ENCODE measurements at places on chromosomes 16 and 17. TPM values are rescaled to one million over a fixed set of nuclear protein-coding genes. Genes with fewer than 3 reads are reported as not detected.
A peak's percentile ranks its signal among the peaks of the same experiment; 100 is the strongest.

GRCh38 chr17:73021771-73022170 lies 70.7 kb downstream of the SLC39A11 start:
- H3K4me1 ChIP-seq: peaks cover 2% of the 10 kb centered on the region
- H3K27me3 ChIP-seq: no peaks in the 10 kb centered on the region
- no peak overlapping the region for H3K4me3 ChIP-seq
- no peak overlapping the region for H3K27ac ChIP-seq
- peaks cover 7% of the 10 kb centered on the region for H3K36me3 ChIP-seq

DNA sequence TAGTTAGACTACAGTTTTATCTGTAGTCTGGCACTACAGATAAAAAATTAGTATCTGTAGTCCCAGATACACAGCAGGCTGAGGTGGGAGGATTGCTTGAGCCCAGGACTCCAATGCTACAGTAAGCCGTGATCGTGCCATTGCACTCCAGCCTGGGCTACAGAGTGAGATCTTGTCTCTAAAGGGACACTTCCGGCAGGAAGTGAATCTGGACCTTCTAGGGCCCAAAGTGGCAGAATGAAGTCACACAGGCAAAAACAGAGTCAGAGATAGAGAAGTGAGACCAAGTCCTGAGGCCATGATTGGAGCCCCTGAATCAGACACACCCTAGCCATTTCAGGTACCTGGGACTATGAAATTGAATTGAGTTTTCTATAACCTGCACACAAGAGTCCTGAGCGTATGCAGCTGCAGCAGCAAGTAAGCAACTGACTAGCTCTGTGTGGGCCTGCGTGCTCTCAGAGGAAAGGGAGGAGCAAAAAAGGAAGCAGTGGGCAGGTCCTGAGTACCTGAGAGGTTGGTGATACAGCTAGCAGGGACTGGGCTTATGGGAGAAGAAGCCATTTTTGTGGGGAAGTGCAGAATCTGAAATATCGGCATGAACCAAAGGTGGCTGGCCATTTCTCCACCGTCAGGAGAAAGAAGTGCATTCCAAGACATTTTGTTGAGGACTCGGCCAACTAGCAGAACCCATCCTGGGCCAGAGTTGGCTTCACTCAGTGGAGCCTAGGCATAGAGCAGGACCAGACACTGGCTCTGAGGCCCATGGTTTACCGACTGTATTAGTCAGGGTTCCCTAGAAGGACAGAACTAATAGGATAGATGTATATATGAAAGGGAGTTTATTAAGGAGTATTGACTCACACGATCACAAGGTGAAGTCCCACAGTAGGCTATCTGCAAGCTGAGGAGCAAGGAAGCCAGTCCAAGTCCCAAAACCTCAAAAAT lies 27.2 kb upstream of the BRD7 start:
- H3K4me3 ChIP-seq: no peak overlapping the region
- H3K27ac ChIP-seq: no peak overlapping the region
- DNase-seq: no peak

GRCh38 chr16:77273815-77274214 lies 74.6 kb downstream of the SYCE1L start:
- H3K4me3 ChIP-seq: no peak overlapping the region
- no peaks in the 10 kb centered on the region for H3K27me3 ChIP-seq
- DNase-seq: no peak

Gene TRPV2
- 9.3 TPM for polyA plus RNA-seq

GRCh38 chr17:60463157-60463835 lies 41.0 kb downstream of the CHCT1 start:
- no peaks in the 10 kb centered on the region for H3K27me3 ChIP-seq
- no peak overlapping the region for H3K4me3 ChIP-seq
- H3K36me3 ChIP-seq: peaks cover 23% of the 10 kb centered on the region
- DNase-seq: no peak

DNA sequence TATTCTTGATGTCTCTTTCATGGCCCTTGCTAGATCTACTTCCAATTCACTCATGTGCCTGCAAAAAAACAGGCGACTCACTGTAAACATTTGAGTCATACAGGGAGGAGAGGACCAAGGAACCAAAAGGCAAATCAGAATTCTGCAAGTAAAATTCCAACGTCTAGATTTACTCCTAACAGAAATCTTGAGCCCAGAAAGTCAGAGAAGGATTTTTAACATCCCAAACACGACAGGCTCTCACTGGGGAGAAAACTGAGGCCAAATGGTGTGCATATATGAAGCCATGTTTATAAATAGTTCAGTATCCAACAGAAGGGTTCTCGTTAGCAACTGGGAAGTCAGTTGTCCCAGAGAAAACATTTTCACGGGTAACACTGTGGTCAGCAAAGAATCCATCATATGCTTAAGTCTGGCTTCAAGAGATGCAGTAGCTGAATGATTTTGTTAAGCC lies 40.1 kb downstream of the LITAF start:
- no peaks in the 10 kb centered on the region for H3K27me3 ChIP-seq
- H3K4me3 ChIP-seq: no peak overlapping the region
- DNase-seq: no peak
- H3K36me3 ChIP-seq: peaks cover 21% of the 10 kb centered on the region
- peak overlapping the region; percentile 67 for H3K27ac ChIP-seq

GRCh38 chr16:58492735-58493134 lies 7.2 kb upstream of the NDRG4 start:
- no peak for DNase-seq
- no peak overlapping the region for H3K4me3 ChIP-seq
- no peaks in the 10 kb centered on the region for H3K36me3 ChIP-seq
- no peak overlapping the region for H3K27ac ChIP-seq
- H3K4me1 ChIP-seq: no peaks in the 10 kb centered on the region
- H3K27me3 ChIP-seq: peaks cover 7% of the 10 kb centered on the region

- no peak overlapping the region for H3K27ac ChIP-seq
- H3K4me1 ChIP-seq: no peaks in the 10 kb centered on the region
- DNase-seq: no peak
- peaks cover 3% of the 10 kb centered on the region for H3K27me3 ChIP-seq
- H3K4me3 ChIP-seq: no peak overlapping the region
Measured at GRCh38 chr17:76513306-76513692, 12.1 kb upstream of the RHBDF2 start.

DNA sequence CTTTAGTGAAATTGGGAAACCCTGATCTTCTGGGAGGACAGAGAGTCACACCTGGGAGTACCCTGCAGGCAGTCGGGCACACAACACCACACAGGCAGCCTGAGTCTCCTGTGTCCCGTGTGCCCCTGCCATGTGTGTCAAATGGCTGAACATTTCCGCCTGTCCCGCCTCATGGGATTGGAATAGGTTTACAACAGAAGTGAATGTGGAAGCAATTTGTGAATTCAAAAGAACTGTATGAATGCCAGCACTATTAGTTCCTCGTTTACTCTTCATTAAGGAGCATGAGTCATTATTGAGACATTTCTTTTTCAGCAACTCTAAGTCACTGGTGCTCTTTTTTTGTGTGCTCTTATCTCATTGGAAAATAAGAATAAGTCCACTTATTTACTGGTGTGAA lies 226.5 kb downstream of the PMP22 start:
- H3K4me3 ChIP-seq: no peak overlapping the region
- H3K4me1 ChIP-seq: no peaks in the 10 kb centered on the region
- DNase-seq: no peak
- no peaks in the 10 kb centered on the region for H3K27me3 ChIP-seq

DNA sequence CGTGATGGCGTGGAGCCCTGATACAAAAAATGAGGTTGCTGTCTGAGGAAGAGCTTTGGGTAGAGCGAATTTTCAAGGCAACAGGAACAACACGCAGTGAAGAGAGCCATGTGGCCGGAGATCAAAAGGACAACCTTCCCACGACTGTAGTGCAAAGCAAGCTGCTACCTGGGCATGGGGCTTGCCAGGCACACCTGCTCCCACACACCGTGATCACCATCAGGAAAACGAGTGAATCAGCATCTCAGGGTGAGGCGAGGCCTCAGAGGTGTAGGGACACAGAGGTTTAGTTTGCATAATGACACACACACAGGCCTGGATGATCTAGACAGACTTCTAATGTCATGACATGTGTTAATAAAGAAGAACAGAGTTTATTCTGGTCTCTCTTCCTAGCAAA lies 65.7 kb downstream of the PARN start:
- DNase-seq: peak; percentile 86
- H3K27ac ChIP-seq: peak overlapping the region; percentile 52
- H3K4me1 ChIP-seq: peaks cover 3% of the 10 kb centered on the region
- H3K36me3 ChIP-seq: peaks cover 10% of the 10 kb centered on the region
- no peak overlapping the region for H3K4me3 ChIP-seq

DNA sequence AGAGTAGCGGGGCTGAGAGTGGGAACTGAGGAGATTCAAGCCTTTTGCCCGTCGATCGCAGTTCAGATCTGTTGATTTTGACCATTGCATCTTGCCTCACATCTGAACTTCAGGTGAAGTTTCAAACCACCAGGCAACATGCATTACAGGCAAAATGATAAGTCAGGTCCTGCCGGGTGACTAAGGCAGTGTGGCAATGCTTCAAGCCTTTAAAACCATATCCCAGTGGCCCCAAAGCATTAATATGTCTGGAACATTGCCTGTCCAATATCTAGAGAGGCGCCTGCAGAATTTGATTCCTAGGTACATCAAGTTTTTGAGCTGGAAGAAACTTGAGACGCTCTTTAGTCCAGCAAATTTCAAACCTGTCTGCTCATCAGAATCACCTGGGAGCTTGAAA lies 502.8 kb downstream of the MAF start:
- no peaks in the 10 kb centered on the region for H3K4me1 ChIP-seq
- no peak overlapping the region for H3K27ac ChIP-seq
- H3K36me3 ChIP-seq: no peaks in the 10 kb centered on the region
- DNase-seq: no peak

- DNase-seq: no peak
- H3K36me3 ChIP-seq: no peaks in the 10 kb centered on the region
- H3K4me1 ChIP-seq: no peaks in the 10 kb centered on the region
Measured at GRCh38 chr16:168424-168823, 2.6 kb downstream of the HBM start.

Gene DNAH17
- polyA plus RNA-seq: not detected

GRCh38 chr17:57899391-57899790 lies 49.5 kb upstream of the MRPS23 start:
- DNase-seq: no peak
- peak overlapping the region; percentile 37 for H3K27ac ChIP-seq
- H3K36me3 ChIP-seq: no peaks in the 10 kb centered on the region
- H3K4me3 ChIP-seq: no peak overlapping the region

DNA sequence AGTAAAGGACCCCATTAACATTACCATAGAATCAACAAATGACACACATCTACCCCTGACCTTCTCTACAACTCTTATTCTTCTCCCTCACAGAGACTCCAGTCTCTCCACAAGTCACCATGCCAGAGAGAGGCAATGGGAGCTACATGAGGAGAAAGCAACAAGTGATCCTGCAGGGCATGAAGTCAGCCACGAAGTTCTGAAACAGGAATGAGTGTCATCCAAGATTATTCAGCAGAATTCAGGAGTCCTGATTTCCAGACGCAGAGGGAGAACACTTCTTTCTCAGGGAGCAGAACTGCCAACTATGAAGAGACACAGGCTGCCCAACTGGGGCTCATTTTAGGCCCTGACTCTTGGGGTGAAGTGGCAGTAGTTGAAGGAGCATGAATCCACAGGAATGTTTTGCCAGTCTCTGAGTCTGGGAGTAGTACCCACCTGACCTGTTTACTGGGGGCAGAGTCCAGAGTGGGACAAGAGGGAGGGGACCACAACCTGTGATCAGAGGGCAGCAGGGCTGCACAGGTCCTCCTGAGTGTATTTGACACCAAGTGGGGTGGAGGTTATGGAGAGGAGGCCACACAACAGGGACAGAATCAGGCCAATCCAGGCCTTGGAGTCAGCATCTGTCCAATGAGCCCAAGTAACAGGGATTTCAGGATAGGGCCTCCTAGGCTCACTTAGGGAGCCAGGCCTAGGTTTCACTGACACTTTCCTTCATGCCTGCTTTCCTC lies 2.4 kb upstream of the MTMR4 start:
- DNase-seq: peak; percentile 93
- peak overlapping the region; percentile 99 for H3K27ac ChIP-seq
- H3K27me3 ChIP-seq: no peaks in the 10 kb centered on the region
- H3K4me1 ChIP-seq: no peaks in the 10 kb centered on the region
- H3K36me3 ChIP-seq: peaks cover 19% of the 10 kb centered on the region

Gene MMP25
- polyA plus RNA-seq: 3.4 TPM

DNA sequence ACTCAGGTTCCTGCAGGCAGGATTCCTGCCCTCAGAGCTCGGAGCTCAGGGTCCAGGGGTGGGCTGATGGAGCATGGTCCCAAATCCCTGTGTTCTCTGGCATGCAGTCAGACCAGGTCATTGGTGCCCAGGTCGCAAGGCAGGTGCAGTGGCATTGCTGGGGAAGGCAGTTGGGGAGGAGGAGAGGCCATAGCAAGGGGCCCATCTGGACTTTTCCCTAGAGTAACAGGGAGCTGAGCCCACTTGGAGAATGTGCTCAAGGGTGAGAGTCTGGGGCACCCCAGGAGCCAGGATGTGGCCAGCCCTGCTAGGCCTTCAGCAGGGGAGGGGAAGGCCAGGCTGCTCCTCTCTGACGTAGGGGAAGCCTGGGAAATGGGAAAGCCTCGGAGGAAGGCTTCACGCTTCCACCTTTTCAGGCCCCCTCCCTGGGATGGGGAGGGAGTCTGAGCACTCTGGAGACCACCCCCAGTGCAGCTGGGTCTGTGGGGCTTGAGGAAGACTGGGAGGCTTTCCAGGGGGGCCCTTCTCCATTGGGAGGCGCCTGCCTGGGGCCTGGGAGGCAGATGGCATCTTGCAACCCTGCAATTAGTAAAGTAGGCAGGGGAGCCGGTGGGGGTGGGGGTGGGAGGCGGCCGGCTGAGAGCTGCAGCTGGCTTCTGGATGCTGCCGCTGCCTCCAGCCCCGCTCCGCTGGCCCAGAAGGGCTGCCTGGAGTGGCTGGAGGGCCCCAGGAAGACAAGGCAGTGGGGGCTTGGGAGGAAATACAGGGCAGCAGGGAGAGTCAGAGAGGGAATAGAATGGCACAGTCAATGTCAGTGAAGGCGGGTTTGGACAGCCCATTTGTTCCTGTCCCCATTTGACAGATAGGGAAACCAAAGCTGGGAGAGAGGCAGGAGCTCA lies 21.1 kb upstream of the DOK4 start:
- DNase-seq: peak; percentile 87
- H3K36me3 ChIP-seq: no peaks in the 10 kb centered on the region
- peak overlapping the region; percentile 73 for H3K27ac ChIP-seq

GRCh38 chr16:58548378-58548777 lies 33.1 kb downstream of the SETD6 start:
- DNase-seq: no peak
- H3K27me3 ChIP-seq: no peaks in the 10 kb centered on the region
- no peak overlapping the region for H3K4me3 ChIP-seq
- no peak overlapping the region for H3K27ac ChIP-seq
- no peaks in the 10 kb centered on the region for H3K4me1 ChIP-seq
- H3K36me3 ChIP-seq: peaks cover 21% of the 10 kb centered on the region

- no peaks in the 10 kb centered on the region for H3K36me3 ChIP-seq
- H3K27ac ChIP-seq: no peak overlapping the region
- no peaks in the 10 kb centered on the region for H3K27me3 ChIP-seq
- no peak for DNase-seq
Measured at GRCh38 chr16:54453871-54454270, 167.3 kb upstream of the IRX3 start.

Data from small intestine (tissue), 16 donors.